NCI-H510A (cell line): ENCODE measurements at places on chromosomes 1 and 21.

DNA sequence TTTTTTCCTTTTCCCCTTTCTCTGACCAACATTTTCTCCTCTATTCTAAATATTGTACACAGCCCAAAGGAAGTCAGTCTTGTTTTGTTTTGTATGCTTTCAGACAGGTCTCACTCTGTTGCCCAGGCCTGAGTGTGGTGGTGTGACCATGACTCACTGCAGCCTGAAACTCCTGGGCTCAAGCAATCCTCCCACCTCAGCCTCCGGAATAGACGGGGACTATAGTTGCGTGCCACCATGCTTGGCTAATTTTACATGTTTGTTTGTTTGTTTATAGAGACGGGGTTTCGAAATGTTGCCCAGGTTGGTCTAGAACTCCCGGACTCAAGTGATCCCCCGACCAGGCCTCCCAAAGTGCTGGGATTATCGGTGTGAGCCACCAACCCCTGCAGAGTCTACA, 72.8 kb downstream of the NRIP1 start:
- no peak for DNase-seq

GRCh38 chr1:37186246-37186756, 152.0 kb upstream of the GRIK3 start:
- DNase-seq: no peak

DNA sequence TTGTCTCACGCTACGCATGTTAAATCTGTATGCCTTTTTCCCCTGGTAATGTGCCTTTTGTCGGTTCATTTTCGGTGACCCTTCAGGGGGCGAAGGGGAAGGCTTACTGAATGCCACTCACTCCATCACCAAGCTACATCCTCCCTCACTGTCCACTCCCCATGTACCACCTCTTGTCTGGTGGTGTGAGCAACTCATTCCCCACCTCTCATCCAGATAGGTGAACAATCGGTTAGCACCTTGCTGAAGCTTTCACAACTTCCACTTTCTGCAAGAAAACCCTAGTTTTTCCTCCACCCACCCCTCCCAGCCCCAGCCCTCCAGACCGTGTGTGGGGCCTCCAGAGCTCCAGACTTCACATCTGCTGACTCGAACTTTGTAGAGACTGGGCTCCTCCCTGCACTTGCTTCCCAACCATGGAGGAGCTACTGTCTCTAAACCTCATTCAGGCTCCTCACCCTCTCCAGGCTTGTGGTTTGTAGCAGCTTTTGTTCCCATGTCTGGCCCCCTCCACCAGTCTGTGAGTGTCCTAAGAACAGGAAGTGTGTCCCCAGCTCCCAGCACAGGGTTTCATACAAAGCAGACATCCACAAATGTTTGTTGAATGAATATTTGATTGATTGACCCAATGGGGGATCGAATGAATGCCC, 48.4 kb upstream of the RUNX3 start:
- DNase-seq: no peak

GRCh38 chr21:42663860-42664535, 10.6 kb downstream of the PDE9A start:
- no peak for DNase-seq

GRCh38 chr1:179883040-179883744, 1.1 kb downstream of the TOR1AIP1 start:
- no peak for DNase-seq

GRCh38 chr1:207972337-207972736, 61.4 kb upstream of the CD34 start:
- no peak for DNase-seq

DNA sequence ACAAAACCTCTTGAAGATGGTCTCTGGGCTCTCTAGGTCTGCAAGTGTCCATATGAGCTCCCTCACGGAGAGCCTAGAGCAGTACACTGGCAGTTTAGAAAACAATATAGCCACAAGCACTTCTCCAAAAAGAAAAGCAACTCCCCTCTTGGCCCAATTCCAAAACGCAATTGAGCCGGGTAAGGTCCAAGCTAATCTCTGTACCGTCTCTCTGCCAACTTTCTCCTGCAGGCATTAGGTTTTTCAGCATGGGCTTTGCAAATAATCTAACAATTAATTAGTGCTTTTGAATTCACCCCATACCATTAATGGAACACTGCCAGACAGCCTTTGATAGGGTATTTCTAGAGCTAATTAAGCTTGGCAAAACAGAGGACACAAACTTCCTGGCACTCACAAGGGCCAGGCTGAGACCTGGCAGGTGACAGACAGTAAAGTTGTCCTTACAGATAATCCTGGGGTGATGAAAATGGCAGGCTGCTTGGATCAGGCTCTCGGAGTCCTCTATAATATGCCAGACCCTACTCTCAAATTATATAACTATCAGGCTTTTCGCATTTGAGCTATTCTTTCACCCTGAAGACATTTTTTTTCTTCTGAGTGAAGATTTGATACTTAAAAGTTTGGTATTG, 39.8 kb downstream of the TGFBR3 start:
- DNase-seq: peak; percentile 64

DNA sequence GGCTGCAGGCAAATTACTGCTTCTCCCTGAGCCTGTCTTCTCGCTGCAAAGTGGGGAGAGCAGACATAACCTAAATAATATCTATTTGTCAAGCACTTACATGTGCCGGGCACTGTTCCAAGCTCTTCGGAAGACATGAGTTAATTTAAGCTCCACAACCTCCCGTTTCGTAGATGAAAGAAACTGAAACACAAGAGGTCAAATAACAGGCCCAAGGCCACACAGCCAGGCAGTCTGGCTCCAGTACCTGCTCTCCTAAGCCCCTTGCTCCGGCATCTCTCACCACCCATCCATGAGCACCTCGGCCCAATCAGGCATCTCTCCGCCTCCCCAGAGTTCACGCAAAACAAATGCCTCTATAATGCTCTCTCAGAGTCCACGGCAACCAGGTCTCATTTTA, 65.4 kb downstream of the TAS1R2 start:
- no peak for DNase-seq

GRCh38 chr1:8439015-8439702, 121.2 kb downstream of the SLC45A1 start:
- DNase-seq: peak; percentile 97

GRCh38 chr1:10793129-10793651, 3.3 kb downstream of the CASZ1 start:
- peak; percentile 49 for DNase-seq

DNA sequence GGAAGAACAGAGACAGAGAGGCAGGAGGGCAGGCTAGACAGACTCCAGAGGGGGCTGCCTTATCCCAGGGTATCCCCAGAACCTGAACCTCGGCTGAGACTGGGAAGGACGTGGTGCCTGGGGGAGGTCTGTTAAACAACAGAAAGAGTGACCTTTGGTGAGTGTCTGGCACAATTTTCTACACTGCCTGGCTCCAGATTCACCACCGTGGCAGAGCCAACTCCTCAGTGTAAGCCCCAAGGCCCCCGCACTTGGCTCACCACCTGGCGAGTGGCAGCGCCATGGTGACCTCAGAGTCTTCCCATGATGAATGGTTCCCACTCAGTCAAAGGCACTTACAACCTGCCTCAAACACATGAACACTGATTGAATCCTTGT, 6.5 kb downstream of the RD3 start:
- no peak for DNase-seq

DNA sequence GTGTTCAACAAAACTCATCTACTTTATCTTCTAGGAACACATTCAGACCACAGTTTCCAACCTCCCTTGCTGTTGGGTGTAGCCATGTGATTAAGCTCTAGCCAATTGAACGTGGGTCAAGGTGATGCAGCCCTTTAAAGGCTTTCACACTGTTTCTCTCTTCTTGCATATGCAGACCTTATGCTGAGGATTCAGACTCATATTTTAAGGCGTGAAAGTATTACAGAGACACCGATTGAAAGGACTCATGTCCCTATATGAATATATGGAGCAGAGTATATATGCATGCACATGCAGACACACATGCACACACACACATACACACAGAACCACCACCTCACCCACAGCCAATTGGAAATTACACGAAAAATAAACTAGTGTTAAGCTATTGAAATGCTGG, 214.3 kb upstream of the NR5A2 start:
- no peak for DNase-seq
